Heart right ventricle (tissue), 16 donors: ENCODE measurements at places on chromosomes 3 and 15.

DNA sequence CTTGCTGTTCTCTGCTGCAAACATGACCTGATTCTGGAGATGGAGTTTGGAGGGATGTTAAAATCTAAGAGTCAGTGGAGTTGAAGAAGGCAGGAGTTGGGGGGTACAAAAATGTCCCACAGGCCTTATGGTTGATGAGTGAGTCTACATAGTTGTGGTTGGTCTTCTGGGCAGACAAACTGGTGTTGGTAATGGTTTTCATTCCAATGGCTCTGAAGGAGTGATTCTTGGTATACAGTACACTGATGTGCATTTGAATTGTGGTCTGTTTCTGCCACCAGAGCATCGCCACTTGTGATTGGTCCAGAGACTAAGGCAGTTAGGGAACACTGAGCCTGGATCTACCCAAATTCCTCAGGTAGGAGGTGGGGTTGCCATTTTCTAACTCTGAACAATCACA is 514.1 kb upstream of the CFAP20DC start:
- DNase-seq: no peak

- DNase-seq: no peak
Observed at GRCh38 chr3:52277972-52278509, 408 bp downstream of the WDR82 start.

- DNase-seq: no peak
Observed at GRCh38 chr15:52362497-52362896, 66.9 kb upstream of the MYO5C start.

- DNase-seq: peak; percentile 65
Observed at GRCh38 chr3:156674911-156675829, 780 bp downstream of the TIPARP start.

DNA sequence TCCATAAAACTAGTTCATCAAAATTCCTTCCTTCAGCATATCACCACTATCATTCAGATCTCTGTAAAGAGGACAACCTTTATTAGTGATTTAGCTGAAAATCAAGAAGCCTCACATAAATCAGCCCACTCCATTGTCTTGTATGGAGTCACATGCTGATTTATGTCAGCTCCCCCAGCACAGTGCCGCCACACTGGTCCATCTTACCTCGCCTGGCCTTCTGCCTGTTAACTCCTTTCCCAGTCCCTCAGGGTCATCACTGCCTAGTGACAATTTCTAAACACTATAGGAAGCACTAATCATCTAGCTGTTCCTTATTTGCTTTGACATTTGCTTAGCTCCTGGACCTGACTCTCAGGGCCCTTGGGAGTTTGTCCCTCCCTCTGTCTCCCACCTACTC is 75.4 kb downstream of the PLCL2 start:
- DNase-seq: no peak

GRCh38 chr3:181425074-181425473 is 286.7 kb upstream of the SOX2 start:
- no peak for DNase-seq

GRCh38 chr3:189144645-189145044 is 27.1 kb upstream of the TPRG1 start:
- no peak for DNase-seq

- DNase-seq: no peak
Observed at GRCh38 chr3:195566797-195567196, 16.9 kb downstream of the APOD start.
